ENCODE measurements at places on chromosomes 1 and 21.

DNA sequence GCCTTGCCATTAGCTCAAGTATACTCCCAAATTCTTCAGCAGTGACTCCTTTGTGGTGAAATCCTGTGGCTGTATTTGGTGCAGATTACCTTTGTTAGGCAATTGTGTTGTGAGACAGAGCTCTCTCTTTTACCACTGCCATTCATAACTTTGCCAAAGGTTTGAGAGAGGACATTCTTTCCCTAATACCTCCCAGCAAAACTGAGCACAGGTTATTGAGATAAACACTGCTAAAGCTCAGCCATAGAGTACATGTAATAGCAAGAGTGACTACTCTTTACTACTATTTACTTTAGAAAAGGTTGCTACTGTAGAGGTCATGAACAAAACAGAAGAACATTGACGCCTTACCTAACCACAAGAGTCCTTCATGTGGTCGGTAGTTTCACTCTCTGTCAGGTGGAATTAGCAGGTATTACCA is 514.0 kb upstream of the ADAMTS5 start:
- DNase-seq, result no peak

DNA sequence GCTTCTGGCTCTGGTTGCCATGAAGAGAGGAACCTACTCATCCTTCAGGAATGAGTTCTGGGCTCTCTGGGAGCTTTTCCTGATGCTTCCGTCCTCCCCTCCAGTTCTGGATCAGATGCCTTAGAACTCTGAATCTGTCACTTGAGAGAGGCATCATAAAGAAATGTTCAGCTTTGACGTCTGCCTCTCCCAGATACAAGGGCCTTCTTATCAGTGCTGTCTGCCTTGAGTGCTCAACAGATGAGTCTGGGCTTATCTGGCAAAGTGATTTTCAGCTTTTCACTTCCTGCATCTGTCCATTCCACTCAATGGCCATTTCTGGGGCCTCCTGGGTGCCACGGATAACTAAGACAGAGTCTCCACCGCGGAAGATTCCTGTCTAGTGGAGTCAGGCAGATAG is 12.3 kb upstream of the OTUD3 start:
- no peak for DNase-seq

GRCh38 chr1:186819126-186819525 is 9.6 kb upstream of the PLA2G4A start:
- no peak for DNase-seq

DNA sequence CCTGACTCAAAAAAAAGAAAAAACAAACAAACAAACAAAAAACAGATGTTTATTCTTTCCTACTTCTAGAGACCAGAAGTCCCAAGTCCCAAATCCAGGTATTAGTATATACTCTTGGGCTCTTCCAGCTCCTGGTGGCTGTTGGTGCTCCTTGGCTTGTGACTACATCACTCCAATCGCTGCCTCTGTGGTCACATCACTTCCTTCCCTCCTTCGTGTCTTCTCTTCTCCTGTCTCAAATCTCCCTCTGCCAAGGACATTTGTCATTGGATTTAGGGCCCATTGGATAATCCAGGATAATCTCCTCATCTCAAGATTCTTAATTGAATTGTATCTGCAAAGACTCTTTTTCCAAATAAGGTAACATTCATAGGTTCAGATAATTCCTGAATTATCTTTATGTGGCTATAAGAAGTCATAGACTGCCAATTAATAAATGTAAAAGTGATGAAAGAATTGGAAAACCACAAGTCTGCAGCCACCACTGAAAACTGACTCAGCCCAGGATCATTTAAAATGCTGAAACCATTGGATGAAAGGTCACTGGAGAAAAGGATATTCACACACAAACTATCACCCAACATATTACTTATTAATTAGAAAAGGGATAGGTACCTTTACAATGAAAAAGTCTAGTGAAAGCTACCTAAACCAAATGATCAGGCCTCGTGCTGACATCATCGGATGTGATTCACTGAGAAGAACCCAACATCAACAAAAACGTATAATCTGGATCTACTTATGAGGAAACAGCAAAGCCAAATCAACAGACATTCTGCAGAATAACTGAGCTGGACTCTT is 67.1 kb downstream of the ZNF281 start:
- DNase-seq, result no peak
